Progenitor cell of endocrine pancreas (in vitro differentiated cells): ENCODE measurements at places on chromosomes 3 and 15. TPM values are rescaled to one million over a fixed set of nuclear protein-coding genes. Genes with fewer than 3 reads are reported as not detected.

DNA sequence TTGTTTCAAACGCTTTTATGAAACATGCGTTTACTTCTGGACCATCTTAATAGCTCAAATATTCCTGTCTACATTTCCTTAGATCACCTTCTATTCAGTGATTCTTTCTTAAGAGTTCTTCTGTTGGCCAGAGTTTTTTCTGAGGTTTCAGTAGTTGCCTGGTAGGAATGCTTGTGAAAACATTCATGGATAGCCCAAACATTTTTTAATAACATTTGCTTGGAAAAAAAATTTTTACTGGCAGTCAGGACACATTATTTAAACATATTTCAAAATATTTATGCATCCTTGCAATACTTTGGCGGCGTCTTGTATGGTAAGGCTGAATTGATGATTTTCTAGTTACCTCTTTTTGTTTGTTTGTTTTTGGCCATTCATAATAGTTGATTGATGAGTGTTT is 47.4 kb upstream of the ZBTB20 start:
- DNase-seq: no peak

GRCh38 chr3:14918356-14918860 is 29.0 kb upstream of the NR2C2 start:
- DNase-seq: no peak

DNA sequence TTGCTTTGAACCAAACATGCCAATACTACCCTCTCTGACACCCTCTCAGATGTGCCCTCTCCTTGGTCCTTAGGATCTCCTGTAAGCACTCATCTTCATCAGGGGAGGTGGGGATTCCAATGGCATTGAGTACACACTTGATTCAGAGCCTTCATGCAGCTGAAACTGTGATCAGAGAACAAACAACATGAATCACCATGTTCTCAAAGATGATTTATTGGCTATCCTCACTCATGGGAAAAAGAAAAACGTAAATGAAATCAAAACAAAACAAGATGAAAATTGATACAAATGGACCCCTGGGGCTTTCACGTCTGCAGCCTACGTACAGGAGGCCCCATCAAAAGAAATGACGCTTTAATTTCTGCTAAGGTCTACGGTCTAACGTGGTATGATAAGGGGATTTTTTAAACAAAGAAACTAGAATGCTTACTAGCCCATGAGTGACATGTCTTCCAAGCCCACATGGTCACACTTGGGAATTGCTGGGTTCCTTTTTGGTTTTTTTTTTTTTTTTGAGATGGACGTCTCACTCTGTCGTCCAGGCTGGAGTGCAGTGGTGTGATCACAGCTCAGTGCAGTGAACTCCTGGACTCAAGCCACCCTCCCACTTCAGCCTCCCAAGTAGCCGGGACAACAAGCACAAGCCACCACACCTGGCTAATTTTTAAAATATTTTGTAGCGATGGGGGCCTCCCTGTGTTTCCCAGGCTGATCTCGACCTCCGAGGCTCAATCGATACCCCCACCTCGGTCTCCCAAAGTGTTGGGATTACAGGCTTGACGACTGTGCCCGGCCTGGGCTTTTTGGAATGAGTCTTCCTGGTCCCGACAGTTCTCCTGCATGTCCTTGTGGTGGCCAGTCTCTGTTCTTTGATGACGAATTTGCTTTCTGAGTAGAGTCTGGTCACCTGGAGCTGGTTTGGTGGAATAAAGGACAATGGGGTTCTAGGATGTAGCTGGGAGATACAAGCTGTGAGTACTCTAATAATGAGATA is 202.6 kb downstream of the XXYLT1 start:
- DNase-seq: no peak

GRCh38 chr3:133995264-133995663 is 34.5 kb downstream of the SLCO2A1 start:
- no peak for DNase-seq

Gene DPPA2
- total RNA-seq: 0.58 and 0.69 TPM in 2 replicates

DNA sequence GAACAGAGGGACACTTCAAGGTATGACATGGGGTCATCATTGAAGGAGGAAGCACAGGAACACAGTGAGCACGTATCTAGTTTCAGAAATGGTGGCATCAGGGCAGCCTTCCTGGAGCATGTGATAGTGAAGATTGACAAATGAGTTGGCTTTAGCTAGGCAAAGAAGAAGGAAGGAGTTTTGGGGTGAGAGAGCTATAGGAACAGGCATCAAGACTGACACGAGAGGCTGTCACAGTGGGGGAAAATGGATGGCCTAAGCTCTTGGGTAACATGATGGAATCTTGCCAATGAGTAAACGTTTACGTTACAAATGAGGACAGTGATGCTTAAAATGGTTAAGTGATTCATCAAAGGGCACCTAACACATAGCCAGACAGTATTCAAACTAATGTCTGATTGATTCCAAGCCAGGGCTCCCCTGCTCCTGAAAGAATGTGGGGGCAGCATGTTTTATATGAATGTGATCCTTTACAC is 23.1 kb upstream of the GPR171 start:
- DNase-seq: no peak

GRCh38 chr3:34077417-34078195 is 279.2 kb downstream of the PDCD6IP start:
- DNase-seq: no peak

Gene PDE8A
- 24.5 and 28.8 TPM in 2 replicates for total RNA-seq

Gene MASP1
- total RNA-seq: 0.60 and 1.6 TPM in 2 replicates

- DNase-seq: no peak
These were observed 6.8 kb upstream of the GAP43 start for GRCh38 chr3:115616461-115616860.

DNA sequence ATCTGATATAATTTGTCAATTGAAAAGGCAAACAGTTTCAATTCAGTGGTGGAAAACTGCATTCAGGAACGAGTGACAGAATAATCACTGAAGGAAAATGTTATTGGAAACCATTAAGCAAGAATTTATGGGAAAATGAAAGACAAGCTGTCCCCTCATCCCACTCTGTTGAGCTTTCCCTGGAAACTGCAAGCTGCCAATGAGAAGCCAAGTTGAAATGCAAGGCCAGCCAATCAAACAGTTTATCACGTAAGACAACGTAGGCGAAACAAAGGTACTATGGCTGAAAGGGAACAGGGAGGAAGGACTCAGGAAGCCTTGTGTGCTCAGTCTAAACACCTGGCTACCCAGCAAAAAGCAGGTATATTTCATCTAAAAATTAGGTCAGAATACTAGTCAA is 187.9 kb upstream of the ATP10A start:
- DNase-seq: no peak

DNA sequence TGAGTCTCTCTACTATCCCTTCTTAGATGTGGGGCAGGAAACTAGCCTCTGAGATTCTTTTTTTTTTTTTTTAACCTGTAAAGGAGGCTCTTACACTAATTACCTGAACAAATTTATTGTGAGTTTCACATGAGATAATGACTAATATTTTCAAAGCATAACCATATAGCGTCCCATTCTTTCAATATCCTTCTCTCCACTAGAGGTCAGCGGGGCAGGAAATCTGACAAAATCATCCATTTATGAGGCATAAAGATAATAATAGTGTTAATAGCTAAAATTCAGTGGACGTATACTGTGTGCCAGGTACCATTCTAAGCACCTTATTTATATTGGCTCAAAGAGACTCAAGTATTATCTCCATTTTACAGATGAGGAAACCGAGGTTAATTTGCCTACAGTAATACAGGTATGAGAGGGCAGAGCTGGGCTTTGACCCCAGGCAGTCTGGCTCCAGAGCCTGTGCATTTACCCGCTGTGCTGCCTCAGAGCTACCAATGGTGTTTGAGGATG is 16.3 kb upstream of the SMAD6 start:
- DNase-seq: no peak

Gene NRROS
- 1.4 and 2.0 TPM in 2 replicates for total RNA-seq

- no peak for DNase-seq
These were observed 277.1 kb upstream of the UMPS start for GRCh38 chr3:124453189-124453588.

Gene CNTN6
- 0.17 and 0.36 TPM in 2 replicates for total RNA-seq

- no peak for DNase-seq
These were observed 11.5 kb downstream of the APH1B start for GRCh38 chr15:63288778-63289378.

- no peak for DNase-seq
These were observed 177.3 kb downstream of the OTOL1 start for GRCh38 chr3:161673866-161674265.

Gene AGBL1
- not detected in 2 replicates for total RNA-seq

Gene SH2D7
- not detected in 2 replicates for total RNA-seq

Gene CCNB2
- total RNA-seq: 38.0 and 40.9 TPM in 2 replicates
